ENCODE measurements at places on chromosomes 7 and 10. TPM values are rescaled to one million over a fixed set of nuclear protein-coding genes. Genes with fewer than 3 reads are reported as not detected.
A peak's percentile ranks its signal among the peaks of the same experiment; 100 is the strongest.

The CDC14C gene
- 0.04 TPM for polyA plus RNA-seq

The ZNF777 gene
- 17.7 TPM for polyA plus RNA-seq

The HOXA11 gene
- 37.7 TPM for polyA plus RNA-seq

DNA sequence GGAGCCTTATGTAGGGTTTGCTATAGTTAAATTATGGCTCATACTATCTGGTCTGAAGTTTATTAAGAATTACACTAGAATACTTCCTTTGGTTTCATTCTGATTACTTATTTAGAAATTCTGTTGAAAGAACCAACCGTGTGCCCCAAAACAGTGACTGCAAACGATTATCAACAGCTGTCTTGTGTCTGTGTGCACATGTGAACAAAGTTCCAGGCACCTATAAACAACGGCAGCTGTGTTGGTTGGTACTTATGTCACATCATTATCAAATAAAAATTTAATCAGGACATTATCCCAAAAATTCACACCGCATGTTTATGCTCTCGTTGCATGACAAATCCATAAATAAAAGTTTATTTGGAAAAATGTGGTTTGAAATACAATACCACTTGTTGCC is 80.6 kb downstream of the USP6NL start:
- no peak for DNase-seq

DNA sequence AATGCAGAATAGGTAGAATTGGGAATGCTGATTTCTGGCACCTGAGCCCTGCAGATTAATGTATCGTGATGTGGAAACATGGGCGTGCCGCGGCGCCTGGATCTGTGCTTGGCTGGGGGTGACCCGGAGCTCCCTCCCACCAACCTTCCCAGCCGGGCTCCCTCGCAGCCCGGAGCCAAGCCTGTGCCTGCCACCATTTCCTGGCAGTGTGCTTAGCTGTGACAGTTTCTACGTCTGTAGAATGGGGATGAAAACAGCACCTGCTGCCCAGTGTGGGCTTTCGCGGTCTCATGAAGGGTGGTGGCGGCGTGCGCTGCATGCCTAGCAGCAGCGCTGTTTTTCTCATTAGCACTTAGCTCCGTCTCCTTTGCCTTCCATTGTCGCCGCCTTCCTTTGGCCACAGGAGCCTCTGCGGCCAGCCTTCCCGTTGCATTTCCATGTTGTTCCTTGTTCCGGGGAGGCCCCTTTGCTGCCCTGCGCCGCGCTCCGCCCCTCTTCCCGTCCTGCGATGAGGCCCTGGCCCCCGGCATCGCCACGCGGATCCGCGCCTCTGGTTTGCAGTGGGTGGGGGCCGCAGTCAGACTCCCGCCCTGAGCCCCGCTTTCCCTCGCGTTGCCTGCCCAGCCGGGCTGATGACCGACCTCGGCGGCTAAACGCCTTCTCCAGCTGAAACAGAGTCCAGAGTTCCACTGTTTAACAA is 84.2 kb downstream of the CUL1 start:
- no peak for DNase-seq

DNA sequence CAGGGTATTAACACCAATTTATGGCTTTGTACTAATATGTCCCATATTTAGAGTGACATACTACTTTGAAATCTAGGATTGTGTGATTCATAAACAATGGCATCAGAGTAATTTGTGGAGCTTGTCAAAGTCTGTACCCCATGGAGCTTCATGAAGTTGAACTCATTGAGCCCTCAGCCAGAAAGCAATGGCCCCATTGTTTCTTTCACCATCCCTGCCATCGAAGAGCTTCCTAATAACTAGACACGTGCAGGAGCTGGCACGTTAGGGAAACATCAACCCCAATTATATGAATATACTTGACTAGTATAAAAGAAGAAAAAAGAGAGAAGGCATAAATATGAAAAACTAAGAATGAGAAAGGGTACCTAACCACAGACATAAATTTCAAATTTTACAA is 206.6 kb downstream of the CXCL12 start:
- no peak for DNase-seq

- peak; percentile 14 for DNase-seq
Observed at GRCh38 chr10:86836044-86836443, 79.6 kb downstream of the BMPR1A start.

The CYP3A7 gene
- polyA plus RNA-seq: 0.53 TPM

The NXPH1 gene
- polyA plus RNA-seq: not detected

DNA sequence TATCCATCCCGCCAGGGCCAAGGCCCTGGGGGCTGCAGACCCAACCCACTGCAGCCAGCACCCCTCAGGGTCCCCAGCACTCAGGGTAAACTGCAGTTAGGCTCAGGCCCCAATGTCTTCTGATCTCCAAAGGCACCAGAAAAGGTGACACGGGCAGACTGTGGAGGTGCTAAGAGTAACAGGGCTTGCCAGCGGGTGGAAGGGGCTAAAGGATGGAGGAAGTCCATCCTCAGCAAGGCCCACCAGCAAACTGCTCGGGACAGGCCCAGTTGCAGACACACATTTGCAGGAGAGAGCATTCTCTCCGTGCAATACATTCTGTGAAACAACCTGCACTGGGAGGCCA is 95.6 kb upstream of the DDC start:
- no peak for DNase-seq

- no peak for DNase-seq
Observed at GRCh38 chr7:33639552-33640197, 265.7 kb upstream of the BMPER start.

- no peak for DNase-seq
Observed at GRCh38 chr10:44944354-44944753, 15.2 kb upstream of the RASSF4 start.

DNA sequence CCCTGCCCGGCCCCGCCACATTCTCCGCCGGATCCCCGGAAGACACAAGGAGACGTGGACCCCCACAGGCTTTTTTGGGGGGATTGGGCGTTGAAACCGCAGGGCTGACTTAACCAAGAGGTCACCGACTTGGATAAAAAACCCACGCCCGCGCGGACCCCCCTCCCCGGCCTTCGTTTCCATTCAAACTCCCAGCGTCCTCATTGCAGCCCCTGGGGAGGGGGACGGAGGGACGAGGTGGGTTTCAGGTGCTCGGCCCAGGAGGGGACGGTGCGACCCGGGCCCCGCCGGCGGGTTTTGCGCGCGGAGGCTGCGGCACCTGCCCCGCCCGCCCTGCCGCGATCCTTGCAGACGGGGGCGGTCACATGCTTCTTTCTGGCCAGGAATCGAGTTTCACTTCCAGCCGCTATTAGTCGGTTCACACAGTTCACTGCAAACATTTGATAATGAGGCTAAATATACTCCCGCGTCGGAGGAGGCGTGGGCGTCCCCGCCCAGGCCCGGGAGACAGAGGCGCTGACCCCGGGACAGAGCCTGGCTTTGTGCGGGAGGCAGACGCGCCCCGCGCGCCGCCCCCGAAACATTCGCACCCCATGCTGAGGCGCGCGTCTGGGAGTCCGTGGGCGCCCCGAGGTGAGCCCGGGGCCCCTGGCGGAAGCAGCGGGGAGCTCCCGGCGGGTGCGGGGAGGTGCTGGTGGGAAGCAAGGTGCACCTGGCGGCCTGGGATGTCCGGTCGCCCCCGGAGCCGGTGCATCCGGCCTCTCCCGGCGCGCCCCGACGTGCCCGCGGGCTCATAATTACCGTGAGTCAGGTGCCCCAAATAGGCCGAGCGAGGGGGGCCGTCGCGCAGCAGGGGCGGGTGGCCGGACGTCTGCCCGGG is 2.7 kb upstream of the PDGFA start:
- DNase-seq: peak; percentile 80

The METTL27 gene
- polyA plus RNA-seq: 13.0 TPM

The ADAM22 gene
- polyA plus RNA-seq: 12.1 TPM

- no peak for DNase-seq
Observed at GRCh38 chr7:131621652-131622051, 65.2 kb upstream of the PODXL start.

The SLC13A1 gene
- 28.3 TPM for polyA plus RNA-seq

The LIPF gene
- polyA plus RNA-seq: 0.35 TPM

DNA sequence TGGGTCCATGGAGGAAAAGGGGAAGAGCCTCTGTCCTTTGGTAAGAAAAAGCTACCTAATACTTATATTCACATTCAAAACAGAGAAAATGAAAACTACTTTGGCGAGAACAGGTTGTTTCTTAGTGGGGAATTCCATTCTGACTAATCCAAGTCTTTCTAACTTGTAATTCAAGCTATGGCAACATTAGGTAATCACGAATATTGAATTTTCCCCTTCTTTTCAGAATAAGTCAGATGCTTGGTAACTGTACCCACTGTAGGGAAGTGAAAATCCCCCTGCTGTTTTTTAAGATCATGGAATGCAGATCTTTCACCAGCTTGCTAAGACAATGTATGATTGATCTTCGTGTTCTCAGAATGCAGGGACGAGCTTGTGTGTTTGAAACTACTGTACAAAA is 384.4 kb downstream of the TCERG1L start:
- no peak for DNase-seq

DNA sequence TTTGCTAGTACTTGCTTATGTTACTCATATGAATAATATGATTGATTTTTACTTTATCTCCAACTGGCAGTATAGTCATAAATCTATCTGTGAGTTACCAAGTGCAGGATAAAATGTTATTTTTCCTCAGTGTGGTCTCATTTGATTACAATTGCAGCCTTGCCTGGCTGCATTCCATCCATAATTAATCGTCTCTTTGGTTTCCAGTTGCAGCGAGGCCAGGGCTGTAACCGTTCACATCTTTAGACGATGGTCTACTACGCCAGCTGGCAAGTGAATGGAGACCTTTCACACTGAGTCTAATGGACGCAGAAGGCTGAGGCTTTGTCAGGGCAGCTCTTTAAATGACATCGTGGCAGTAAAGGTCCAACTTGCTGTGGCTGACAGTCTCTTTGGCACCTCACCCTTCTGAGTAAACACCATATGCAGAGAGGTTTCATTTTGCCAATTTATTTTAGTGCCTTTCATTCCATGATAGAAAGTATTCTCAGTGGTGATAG is 84.0 kb downstream of the ARL4A start:
- peak; percentile 74 for DNase-seq

DNA sequence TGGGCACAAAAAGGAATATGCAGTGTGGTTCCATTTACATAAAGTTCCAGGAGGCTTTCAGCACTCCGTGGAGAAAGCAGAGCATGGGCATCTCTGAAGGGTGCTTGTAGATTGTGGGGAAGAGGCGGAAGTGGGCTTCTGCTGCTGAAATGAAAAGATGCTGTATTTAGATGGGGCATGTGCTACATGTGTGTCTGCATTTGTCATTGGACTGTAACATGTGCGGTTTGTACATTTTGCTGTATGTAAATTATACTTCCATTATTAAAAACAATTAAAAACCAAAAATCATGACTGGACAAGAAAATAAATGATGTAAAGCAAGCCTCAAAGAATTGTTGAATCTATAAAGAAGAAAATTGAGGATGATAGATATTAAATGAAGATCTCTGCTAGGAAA is 334.0 kb downstream of the WDR37 start:
- no peak for DNase-seq
